ENCODE measurements at places on chromosomes 7 and 10.

GRCh38 chr7:4742051-4742573 lies 33.3 kb upstream of the AP5Z1 start:
- no peak for DNase-seq

DNA sequence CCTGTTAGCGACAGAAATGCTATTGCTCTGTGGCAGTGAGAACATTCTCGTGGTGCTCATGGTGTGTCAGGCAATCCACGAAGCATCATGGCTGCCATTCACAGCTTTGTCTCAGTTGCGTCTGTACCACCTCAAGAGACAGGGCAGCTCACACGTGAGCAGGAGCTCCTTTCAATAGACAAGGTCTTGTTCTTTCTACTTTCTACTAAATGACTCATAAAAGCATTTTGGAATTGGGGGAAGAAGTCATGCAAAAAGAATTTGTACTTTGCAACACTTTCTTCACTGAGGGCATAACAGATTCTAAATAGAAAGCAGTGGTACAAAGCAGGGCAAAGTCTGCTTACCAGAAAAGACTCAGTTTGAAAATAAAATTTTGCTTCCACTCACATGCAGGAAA lies 638.5 kb downstream of the PHTF2 start:
- no peak for DNase-seq

DNA sequence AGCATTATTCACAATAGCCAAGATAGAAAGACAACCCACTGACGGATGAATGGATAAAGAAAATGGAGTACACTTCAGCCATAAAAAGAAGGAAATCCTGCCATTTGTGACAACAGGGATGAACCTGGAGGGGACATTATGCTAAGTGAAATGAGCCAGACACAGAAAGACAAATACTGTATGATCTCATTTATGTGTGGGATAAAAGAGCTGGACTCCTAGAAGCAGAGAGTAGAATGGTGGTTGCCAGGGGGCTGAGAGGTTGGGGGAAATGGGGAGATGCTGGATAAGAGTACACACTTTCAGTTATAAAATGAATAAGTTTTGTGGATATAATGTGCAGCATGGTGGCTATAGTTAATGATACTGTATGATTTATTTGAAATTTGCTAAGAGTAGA lies 124.4 kb downstream of the SEC23IP start:
- no peak for DNase-seq

DNA sequence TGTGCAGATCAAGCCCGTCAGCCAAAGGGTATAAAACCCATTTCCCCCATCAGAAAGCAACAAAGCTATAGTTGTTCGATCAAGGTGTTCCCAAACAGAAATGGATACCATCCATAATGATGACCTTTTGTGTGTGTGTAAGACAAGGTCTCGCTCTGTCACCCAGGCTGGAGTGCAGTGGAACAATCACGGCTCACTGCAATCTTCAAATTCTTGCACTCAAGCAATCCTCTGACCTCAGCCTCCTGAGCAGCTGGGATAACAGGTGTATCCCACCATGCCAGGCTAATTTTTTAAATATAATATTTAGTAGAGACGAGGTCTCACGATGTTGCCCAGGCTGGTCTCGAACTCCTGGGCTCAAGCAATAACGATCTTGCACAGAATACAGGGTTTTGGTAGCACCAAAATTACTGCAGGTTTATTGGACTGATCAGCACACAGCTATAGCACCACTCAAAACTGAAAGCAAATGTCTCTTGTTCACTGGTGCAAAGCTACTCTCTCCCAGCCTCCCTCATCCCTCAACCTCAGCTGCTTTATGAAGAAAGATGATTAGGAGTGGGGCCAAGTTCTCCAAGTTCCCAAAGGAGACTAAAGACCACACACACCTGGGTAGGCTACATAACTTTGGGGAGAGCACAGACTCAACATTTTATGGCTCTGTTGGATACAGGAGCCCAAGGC lies 80.5 kb downstream of the ABI1 start:
- DNase-seq = no peak

DNA sequence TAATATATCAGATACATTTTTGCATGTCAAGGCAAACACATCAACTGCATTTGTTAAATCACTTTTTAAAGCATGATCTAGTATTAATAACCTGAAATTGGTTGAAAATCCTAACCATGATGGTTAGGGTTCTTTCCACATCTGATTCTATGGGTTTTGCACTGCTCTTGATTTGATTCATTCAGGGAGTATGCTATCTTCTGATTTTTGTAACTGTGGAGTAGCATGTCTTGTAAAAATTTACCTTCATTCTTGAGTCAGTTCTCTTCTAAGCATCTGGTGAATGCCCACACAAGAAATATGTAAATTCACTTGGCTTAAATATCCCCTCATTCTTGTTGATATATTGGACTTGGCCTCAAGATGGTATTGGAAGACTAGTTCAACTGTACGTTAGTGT lies 178.7 kb downstream of the KLF6 start:
- no peak for DNase-seq

GRCh38 chr10:108913300-108913699 lies 1010.0 kb downstream of the XPNPEP1 start:
- DNase-seq = no peak

DNA sequence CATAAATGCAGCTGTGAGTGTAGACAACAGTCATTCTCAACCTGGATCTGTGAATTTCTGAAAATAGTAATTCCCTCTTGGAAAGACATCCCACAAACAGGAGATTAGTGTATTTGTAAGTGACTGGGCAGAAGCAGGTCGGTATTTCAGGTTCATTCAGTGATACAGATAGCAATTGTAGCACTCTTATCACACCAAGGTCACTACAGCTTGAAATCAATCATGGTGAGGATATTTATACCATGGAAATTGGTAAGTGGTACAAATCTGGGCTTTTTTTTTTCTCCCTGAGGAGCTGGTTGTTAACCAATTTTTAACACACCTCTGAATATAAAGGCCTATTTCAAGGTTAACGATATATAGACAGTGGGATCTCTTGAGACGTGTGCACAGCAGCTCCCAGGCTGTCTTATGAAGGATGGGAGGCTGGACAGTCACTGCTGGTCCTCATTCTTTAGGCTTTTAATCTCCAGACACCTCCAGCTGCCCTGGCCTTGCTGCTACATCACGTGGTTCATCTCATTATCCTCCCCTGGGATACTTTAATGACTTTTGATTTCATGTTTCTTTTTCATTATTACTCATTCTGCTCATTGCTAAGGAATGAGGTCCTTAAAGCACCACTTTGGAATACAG lies 87.1 kb downstream of the ITGA8 start:
- DNase-seq = no peak

GRCh38 chr10:123843835-123844234 lies 47.8 kb downstream of the CPXM2 start:
- DNase-seq = no peak

DNA sequence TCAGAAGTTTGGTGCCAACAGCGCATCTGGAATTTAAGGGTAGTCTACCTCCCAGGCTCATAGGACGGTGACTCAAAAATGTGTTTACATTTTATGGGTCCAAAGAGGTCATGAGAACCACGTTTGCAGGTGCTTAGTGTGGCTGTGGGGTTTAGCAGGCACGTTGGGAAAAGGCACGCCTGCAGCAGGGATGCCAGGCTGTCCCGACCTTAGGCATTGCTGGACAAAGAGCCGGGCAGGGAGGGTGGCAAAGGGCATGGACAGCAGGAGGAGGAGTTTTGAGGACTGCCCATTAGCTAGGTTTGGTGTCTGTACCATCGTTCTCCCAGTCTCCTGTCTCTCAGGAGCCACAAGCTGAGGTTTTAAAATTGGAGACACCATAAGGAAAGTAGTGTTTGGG lies 104.4 kb downstream of the TRRAP start:
- DNase-seq = no peak

DNA sequence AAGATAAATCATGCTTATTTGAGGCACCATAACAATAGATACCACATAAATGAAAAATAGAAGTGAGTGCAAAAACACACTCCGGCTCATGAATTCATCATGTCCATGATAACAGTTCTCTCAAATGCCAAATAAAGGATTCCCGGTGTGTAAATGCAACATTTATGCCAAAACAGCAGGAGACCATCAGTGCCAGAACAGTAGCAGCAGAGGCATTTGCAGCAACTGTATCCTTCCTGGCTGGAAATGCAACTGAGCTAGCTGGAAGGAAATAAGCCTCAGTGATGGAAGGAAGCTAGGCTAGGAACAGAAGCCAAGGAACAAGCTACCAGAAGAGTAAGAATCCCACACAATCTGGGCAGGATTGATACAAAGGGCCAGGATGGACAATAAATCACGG lies 79.9 kb upstream of the THSD7A start:
- no peak for DNase-seq

All from stimulated activated CD4-positive, alpha-beta T cell treated with anti-CD3 and anti-CD28 coated beads, Interleukin-1b, Interleukin-23, amount 100 ng/mL, for 4 hours (primary cell).